ENCODE measurements at places on chromosomes 6 and 20.

DNA sequence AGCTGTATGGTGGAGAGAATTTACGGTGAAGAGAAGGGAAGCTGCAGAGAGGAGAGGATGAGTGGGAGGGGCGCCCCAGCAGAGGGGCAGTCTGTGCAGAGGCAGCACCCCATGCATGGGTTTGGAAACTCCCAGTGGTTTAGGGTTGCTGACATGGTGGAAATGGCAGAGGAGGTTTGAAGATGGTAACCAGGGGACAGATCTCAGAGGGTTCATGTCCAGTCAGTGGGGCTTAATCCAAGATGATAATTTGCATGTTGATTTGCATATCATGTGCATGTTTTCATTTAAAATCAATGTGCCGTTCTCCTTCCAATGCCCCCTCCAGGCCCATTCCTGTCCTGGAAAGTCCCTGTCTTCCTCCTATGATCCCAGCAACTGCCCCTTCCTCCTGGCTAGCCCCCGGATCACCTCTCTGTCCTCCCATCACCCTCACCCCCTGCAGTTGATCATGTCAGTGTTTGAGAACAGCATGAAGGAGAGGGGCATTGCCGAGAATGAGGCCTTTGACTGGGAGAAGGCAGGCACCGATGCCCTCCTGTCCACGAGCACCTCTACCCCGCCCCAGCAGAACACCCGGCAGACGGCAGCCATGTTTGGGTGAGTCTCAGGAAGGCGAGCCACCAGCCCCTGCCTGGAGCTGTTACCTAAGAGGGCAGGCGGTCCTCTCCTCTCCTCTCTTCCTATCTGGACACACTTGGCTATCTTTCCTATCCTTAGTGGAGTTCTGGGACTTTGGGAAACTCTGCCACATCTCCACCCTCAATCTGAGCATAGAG, 14.3 kb downstream of the TTBK1 start:
- no peak for DNase-seq

GRCh38 chr6:55046869-55047422, 127.4 kb upstream of the HCRTR2 start:
- DNase-seq = no peak

- DNase-seq = no peak
Measured at GRCh38 chr20:31781945-31782344, 37.2 kb upstream of the MYLK2 start.

DNA sequence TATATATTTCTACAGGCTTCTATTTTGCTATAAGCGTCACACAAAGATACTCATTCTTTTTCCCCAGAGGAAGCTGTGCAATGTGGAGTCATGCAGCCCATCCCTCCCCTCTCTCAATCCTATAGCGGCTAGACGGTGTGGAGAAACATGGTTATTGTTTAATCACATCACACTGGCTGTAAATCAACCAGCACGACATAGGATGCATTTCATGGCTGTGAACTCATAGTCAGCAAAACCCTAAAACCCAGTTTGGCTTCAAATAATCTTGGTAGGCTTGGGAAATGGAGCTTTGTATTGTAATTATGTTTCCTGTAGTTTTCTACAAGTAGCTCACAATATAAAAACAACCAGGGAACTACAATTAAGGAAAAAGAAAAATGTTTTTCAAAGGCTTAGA, 16.8 kb downstream of the FOXC1 start:
- no peak for DNase-seq

DNA sequence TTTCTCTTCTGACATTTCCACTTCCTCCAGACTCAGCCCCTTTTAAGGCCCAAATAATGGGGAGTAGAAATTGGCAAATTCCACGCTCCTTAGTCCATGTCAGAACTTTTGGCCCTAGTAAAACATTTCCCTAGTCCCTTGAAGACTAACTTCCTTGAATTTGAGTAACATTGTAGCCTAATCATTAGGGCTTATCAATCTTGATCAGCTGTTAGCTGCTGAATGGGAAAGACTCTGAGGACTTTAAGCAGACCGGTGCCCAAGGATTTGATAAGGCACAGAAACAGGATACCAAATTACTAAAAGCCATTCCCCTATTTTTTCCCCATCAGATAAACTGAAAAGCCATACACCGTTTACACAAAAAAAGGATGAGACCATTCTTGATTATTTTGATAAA, 37.0 kb upstream of the ECI2 start:
- no peak for DNase-seq

GRCh38 chr20:32463642-32464400, 105.7 kb downstream of the ASXL1 start:
- no peak for DNase-seq

DNA sequence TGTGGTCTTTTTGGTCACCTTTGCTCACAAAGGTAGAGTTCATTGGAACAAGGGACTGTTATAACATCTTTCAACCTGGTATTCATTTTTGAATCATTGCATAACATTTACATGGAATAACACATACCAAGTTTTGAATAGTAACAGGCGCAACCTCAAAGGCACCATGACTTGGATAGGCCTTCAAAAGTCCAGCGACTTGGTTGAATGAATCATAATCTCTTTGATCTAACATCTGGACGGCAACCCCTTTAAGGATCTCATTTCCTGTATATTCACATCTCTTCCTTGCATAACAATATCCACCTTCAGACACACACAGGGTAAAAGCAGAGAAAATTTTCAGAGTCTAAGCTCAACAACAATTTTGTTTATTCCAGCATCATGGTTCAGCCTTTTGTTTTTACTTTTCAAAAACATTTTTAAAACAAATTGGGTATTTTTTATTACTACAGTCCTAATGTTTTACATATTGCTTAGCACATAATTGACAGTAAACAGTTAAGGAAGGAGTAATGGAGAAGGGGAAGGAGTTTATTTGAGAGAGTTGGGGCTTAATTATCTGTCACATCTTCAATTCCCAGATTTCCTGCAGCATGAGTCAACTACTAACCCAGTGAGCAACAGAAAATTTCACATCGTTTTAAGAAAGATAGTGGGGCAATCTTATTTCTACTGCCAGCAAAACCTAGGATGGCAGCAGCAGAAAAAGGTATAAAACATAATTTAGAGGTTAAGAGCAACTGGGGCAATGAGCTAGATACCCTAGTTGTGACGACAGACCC, 41.8 kb upstream of the F13A1 start:
- DNase-seq = no peak

- no peak for DNase-seq
Measured at GRCh38 chr6:96809119-96809518, 28.2 kb downstream of the GPR63 start.

DNA sequence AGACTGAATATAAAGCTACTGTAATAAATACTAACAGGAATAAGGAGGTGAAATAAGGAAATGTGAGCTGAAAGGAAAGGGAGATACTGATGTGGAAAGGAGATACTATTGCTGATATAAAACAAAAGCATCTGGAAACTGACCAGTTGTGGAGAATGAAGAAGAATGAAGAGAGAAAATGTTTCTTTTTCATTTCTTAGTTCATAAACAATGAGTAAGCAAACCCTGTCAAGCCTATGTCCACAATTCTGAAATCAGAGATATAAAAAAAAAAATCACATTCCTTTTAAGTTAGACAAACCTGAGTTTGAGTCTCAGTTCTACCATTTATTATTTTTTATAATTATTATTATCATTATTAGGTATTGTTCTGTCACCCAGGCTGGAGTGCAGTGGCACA, 121.6 kb upstream of the GJE1 start:
- no peak for DNase-seq

- no peak for DNase-seq
Measured at GRCh38 chr6:129130959-129131681, 248.2 kb downstream of the LAMA2 start.

DNA sequence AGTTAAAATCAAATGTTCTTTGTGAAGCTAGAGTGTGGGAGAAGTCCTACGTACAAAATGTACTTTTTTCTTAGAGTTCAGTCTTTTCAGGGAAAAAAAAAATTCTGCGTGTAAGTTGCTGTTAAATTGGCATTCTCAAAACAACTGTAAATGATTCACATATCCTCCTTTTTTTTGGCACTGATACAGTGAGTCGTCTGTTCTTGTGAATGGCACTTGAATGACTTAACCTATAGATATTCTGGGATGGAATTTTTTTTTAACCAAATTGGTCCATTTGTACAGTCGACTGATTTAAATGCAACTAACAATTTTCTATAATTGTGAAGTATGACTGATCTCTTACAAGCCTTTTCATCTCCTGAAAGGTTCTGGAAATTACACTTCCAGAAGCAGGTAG, 5.5 kb upstream of the JAG1 start:
- no peak for DNase-seq

GRCh38 chr6:143911028-143911427, 46.8 kb downstream of the ZC2HC1B start:
- DNase-seq = no peak

DNA sequence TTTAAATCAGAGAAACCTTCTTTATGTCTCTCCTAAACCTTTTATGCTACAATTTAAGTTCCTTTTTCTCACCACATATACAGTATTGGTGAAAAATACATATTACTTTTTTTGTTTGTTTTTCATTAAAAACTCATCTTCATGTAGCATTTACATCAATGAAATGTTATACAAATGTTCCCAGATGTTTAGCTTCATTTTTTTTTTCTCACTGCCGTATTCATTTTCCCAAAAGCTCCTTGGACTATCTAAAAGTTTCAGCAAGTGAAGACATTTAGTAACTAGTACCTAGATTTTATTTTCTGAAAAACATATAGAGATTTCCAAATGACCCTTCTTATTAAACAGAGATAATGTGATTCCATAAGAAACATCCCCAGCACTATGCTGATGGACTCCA, 128.9 kb downstream of the BMP5 start:
- no peak for DNase-seq

GRCh38 chr6:75986935-75987334, 85.5 kb downstream of the IMPG1 start:
- DNase-seq = no peak

DNA sequence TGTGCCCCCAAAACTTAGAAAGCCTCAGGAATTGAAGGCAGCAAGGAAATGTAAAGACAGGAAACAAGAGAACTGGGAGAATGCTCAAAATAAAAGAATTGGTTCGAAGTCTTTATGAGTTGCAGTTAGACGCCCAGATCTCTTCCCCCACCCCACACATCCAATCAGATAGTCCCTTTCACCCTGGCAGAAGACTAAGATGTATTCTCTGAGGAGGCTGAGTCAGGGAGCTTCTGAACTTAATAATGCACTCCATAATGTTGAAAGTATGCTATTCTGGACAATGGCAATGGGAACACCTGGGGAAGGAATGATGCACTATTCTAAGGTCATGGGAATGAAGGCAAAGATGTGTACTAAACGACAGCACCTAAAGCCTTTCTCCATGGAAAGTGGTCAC, 173.6 kb downstream of the MTFR2 start:
- DNase-seq = no peak
